ENCODE measurements at places on chromosomes 6 and 20.

GRCh38 chr6:155974359-155974758, 518.7 kb upstream of the NOX3 start:
- DNase-seq = no peak

DNA sequence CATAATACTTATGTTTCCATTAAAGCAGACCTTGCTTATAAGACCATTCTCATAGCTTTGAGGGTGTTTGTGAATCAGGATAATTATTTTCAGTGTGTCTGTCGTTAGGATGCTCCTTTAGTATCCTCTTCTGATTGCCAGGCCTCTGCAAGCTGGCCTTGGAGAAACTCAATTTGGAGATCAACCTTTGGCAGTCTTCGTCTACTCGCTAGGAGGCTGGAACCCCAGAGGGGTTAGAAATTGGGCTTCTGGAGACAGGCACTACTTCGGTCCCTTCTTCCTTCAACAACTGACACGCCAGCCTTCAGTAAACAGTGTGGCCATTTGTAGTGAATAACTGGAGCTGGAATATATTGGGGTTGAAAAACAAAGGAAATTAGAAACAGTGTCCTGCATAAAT, 100.8 kb upstream of the CITED2 start:
- DNase-seq = no peak

- DNase-seq = no peak
Measured at GRCh38 chr6:43738877-43739641, 31.0 kb upstream of the VEGFA start.

- no peak for DNase-seq
Measured at GRCh38 chr20:1005452-1006027, 3.4 kb upstream of the RSPO4 start.

Measured in myocyte (in vitro differentiated cells).